ENCODE measurements at places on chromosomes 12 and 14. TPM values are rescaled to one million over a fixed set of nuclear protein-coding genes. Genes with fewer than 3 reads are reported as not detected.

STAC3 gene
- total RNA-seq: 594 TPM

TMED10 gene
- total RNA-seq: 398 TPM

GTF2H3 gene
- total RNA-seq: 41.3 TPM

SPIC gene
- total RNA-seq: not detected

HSPA2 gene
- total RNA-seq: 6.7 TPM

NOVA1 gene
- total RNA-seq: 1.5 TPM

MAP1LC3B2 gene
- 0.48 TPM for total RNA-seq

PPM1H gene
- 24.6 TPM for total RNA-seq

ACOT6 gene
- total RNA-seq: not detected

CCDC175 gene
- not detected for total RNA-seq

ANAPC5 gene
- total RNA-seq: 136 TPM

ESRRB gene
- not detected for total RNA-seq

CAPZA3 gene
- not detected for total RNA-seq

UNC79 gene
- total RNA-seq: 0.67 TPM

PHLDA1 gene
- 72.4 TPM for total RNA-seq

CCND2 gene
- 86.6 TPM for total RNA-seq

KCNA5 gene
- not detected for total RNA-seq

CHMP4A gene
- total RNA-seq: 49.6 TPM

CCDC88C gene
- 11.5 TPM for total RNA-seq

KCNC2 gene
- not detected for total RNA-seq

KRT83 gene
- total RNA-seq: not detected

KRT86 gene
- 20.9 TPM for total RNA-seq

LBHD2 gene
- total RNA-seq: 2.7 TPM

NUBPL gene
- total RNA-seq: 9.3 TPM

HEATR5A gene
- total RNA-seq: 22.4 TPM

RIPK3 gene
- total RNA-seq: not detected

MYF5 gene
- 87.5 TPM for total RNA-seq

ALDH1L2 gene
- total RNA-seq: 13.4 TPM

ART4 gene
- not detected for total RNA-seq

DDX54 gene
- 80.3 TPM for total RNA-seq

RNASE4 gene
- total RNA-seq: 4.7 TPM

DDIT3 gene
- total RNA-seq: 30.0 TPM

ASCL1 gene
- not detected for total RNA-seq

SLCO1B1 gene
- not detected for total RNA-seq

CLEC2B gene
- 15.2 TPM for total RNA-seq

FAM222A gene
- 9.1 TPM for total RNA-seq

C12orf60 gene
- 1.5 TPM for total RNA-seq

TMEM63C gene
- 0.16 TPM for total RNA-seq

MYO1H gene
- total RNA-seq: not detected

KRT3 gene
- total RNA-seq: not detected

Measured in myocyte (in vitro differentiated cells).